SHP77 treated with DMSO at 0.1 percent for 48 hours (cell line): ENCODE measurements at places on chromosomes 5 and 9.

- DNase-seq, result no peak
These were observed 553.1 kb downstream of the LRRC70 start for GRCh38 chr5:63131626-63132285.

DNA sequence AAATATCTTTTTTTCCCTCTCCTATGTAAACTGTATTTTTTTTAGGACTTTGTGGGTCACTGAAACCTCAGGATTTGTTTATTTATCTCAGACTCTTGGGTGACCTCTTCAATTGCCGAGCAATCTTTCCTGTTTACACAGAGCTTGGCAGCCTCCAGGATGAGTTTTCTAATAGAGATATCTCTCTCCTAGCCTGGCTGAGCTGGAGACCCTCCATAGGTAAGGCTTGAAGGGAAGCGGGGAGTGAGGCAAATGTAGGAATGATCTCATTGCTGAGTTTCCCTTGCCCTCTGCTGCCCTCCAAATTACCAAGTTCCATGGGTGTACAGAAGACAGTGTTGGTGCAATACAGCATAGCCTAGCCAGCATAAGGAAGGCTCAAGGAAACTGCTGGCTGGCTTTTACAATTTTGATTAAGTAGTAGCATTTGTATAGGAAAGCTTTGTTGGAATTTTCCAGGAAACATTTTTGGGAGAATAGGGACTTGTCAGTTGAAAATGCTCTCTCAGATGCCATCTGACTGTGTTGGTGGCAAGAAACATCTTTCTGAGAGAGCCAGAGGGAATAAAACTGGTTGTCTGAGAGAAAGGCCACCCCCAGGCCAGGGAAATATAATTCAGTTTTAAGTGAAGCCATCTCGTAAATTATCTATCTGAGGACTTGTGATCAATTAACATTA is 116.0 kb downstream of the NMUR2 start:
- DNase-seq, result no peak

DNA sequence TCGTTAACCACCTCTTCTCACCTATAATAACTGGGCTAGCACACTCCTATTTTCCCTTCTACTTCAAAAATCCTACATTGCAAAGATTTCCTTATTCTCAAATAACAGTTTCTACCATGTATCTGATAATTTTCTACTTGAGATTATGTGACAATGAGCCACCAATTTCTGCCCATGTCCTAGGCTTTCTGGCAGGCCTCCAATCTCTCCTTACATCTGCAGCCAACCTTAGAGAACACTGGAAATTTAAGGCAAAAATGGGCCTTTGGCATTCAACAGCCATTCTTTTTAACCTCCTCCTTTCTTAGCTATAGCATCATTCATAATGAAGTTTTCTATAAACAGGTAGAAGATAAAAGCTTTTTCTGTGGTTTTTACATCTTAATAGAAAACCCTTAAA is 225.1 kb downstream of the ARRDC3 start:
- DNase-seq, result no peak

GRCh38 chr5:2780421-2781171 is 29.1 kb upstream of the IRX2 start:
- no peak for DNase-seq

- no peak for DNase-seq
These were observed 225.1 kb upstream of the TBCA start for GRCh38 chr5:78001197-78001596.

DNA sequence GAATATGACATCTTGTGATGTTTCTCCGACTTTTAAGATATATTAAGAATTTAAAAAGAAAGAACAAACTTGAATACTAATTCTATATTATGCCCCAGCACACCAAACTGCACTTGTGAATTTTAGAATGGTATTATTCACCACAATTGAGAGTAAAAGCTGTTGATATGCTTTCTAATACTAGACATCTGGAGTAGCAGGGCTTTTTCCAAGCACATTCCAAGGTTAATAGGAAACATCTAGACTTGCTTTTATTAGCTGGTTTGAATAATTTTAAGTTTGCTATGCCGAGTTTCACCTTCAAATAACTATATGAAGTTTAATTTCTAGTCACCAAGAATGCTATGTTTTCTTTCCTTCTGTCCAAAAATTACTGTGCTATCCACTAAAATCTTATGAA is 13.5 kb downstream of the NREP start:
- no peak for DNase-seq

GRCh38 chr5:34791761-34792244 is 47.2 kb upstream of the TTC23L start:
- DNase-seq, result no peak
